ENCODE measurements at places on chromosomes 1 and 21.

DNA sequence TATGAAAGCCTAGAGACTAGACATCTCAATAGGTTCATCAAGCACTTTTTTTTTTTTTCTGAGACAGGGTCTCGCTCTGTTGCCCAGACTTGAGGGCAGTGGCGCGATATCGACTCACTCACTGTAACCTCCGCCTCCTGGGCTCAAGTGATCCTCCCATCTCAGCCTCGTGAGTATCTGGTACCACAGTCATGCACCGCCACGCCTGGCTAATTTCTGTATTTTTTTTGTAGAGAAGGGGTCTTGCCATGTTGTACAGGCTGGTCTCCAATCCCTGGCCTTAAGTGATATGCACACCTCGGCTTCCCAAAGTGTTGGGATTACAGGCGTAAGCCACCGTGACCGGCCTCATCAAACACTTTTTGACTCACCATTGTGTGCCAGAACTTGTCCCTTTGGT, 613 bp upstream of the GPATCH4 start:
- no peak for DNase-seq

- DNase-seq = no peak
These were observed 9.4 kb downstream of the GSTM1 start for GRCh38 chr1:109697066-109697465.

DNA sequence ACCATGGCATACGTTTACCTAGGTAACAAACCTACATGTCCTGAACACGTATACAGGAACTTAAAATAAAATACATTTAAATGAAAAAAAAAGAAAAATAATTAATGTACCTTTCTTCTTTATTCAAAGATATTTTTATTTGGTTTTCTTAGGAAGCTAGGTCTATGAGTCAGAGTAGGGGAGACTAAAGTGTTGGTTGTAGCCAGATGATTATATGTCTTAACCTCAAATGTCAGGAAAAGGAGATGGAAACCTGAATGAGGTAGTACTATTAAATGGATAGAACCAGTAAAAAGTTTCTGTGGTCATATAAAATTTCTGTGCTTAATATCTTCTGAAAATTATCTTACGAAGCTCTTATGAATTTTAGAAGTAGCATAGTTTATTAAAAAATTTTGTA, 275.8 kb downstream of the KCTD3 start:
- DNase-seq = peak; percentile 24

GRCh38 chr1:228018125-228018398, 11.3 kb downstream of the WNT3A start:
- no peak for DNase-seq

DNA sequence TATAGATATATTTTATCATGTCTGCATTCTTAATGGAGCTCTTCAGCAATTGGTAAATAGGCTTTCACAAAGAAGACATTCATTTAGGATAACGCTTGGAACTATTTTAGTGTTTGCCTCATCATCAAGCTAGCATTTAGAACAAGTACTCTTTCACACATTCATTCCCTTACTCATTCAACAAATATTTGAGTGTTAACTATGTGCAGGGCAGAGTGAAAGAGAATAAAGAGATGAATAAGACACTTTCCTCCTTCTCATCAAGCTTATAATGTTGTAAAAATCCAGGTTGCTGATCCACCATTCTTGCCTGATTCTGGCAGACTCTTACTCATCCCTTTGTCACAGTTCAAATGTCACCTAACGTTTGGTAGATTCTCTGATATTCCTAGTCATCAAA, 386.3 kb upstream of the BEND5 start:
- DNase-seq = no peak

DNA sequence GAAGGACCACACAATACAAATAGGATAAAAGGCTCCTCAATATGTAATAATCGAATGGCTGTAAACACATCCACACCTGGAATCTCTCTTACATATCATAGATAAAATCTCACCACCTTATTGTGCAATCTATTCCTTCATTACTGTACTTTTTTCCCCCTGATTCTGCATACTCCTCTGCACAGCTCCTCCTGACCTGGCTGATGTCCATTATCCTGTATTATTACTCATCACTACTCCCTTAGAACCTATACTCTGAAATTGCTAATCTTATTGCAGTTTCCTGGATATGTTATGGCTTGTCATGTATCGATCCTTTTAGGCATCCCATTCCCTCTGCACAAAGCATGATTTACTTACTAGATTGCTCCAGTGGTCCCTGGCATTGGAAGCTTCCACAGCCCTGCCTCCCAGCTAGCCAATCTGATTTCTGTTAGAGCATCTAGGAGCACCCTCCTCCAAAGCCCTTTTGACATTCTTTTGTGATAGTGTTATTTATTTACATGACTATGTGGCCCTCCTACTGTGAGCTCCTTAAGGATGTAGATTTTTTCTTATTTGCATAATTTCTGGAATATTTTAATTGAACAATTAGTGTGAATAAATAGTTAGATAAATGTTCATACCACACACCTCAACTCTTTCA, 24.2 kb upstream of the PHGDH start:
- no peak for DNase-seq

- DNase-seq = peak; percentile 79
These were observed 1.1 kb upstream of the RCAN3 start for GRCh38 chr1:24501371-24502064.

DNA sequence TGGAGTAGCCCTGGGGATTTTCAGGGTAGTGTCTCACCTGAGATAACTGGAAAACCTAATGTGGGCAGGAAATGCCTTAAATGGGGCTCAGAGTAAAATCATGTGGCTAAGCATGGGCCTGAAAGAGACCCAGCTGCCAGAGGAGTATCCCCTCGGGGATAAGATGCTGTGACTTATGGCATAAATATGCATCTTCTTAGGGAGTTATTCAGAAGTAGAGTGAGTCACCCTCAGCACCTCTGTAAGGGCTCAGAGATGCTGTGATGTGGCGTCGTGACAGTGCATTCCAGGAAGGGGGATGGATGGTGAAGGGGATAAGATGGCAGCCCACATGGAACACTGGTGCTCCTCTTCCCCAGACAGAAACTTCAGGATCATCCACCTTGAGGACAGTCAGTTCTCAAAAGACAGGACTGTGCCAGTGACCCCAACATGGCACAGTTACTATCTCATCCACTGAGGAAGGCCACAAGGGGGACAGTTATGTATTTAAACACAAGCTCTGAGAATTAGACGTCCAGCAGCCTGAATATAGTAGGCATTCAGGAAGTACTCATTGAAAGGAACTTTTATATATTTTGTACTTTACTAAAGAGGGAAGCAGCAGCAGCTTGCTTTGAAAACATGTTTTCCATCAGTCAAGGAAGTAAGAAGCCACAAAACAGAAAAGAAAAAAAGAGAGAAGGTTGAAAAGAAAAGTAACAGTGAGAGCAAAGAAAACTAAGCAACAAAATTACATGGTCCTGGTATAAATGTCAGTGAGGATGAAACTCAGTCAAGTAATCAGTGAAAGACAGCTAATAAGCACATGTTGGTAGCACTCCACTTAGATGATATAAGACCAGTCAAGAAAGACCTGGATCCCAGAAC, 8.3 kb downstream of the IL24 start:
- peak; percentile 99 for DNase-seq

DNA sequence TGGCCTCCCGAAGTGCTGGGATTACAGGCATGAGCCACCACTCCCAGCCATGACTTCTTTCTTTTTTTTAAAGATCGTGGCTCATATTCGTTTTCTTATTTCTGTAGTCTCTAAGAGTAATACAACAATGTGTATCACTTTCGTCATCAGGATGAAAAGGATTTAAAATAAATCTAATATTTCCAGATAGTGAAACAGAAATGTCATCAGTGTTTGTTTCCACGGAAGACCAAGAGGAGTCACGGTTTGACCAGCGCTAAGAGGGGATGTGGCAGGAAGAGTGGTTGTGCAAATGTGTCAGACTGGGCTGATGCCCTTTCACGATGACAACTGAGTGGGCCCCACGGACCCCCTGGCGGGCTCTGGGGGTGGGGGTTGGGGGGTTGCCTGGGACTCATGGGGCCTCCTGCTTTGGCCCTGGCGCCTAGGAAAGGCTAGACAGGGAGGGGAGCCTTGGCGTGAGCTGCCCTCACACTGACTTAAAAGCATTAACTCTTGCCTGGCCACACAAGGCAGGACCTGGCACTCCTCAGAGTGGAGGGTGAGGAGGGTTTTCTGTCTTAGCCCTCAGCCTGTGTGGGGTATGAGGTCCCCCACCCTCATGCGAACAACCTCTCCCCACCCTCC, 8.4 kb downstream of the SOX13 start:
- no peak for DNase-seq

- DNase-seq = no peak
These were observed 12.4 kb downstream of the IER5 start for GRCh38 chr1:181100934-181101333.

DNA sequence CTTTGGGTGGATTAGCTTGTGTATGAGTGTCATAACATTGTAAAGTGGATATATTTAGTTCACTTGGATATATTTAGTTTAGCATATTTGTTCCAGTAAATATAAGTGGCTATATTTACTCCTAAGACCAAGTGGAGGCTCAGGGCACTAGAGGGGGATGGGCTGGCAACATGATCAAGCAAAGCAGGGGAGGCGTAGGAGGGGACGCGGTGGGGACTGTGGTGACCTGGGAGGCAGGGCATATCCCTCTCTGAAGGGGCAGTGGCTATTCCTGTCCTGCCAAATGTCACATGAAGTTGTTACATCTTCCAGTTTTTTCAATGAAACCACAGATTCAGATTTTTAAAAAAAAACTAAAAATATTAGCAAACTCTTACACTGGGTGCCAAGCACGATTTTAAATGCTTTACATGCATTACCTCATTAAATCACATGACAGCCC, 51.9 kb upstream of the EDN2 start:
- no peak for DNase-seq

DNA sequence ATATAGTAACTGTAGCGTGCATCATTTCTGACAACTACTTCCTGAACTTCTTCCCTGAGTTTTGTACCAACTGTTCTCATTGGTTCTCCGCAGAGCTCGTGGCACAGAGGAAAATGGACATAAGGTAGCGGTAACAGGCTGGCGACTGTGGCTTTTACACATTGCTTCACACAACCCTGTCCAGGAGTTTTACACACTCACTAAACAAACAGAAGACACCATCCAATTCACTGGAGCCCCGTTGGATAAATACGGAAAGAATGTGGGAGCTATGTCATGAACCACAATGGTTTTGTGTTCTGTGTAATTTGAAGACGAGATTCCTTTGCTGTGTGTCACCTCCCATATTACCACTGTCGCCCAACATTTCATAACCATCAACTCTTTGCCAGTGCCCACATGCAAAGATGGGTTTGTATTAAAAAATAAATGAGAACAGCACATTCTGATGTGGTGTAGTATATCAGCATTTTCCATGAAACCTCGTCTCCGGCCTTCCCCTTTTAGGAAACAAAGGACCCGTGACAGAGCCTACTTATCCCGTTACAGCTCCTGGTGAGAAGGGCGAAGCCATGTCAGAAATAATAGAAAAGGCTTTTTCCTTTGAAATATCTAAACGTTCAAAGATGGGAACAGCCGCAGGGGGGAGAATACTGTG, 47.4 kb upstream of the ENAH start:
- peak; percentile 100 for DNase-seq

GRCh38 chr1:76268341-76268740, 193.8 kb downstream of the ST6GALNAC3 start:
- DNase-seq = no peak

GRCh38 chr1:54371942-54372275, 34.3 kb downstream of the SSBP3 start:
- no peak for DNase-seq

All from M059J (cell line).